ENCODE measurements at places on chromosomes 6 and 20.

GRCh38 chr6:38183856-38184584 is 364.5 kb downstream of the ZFAND3 start:
- DNase-seq: no peak
- H3K36me3 ChIP-seq: no peaks in the 10 kb centered on the region
- no peak overlapping the region for H3K27ac ChIP-seq
- H3K27me3 ChIP-seq: no peaks in the 10 kb centered on the region
- no peak overlapping the region for H3K4me3 ChIP-seq

DNA sequence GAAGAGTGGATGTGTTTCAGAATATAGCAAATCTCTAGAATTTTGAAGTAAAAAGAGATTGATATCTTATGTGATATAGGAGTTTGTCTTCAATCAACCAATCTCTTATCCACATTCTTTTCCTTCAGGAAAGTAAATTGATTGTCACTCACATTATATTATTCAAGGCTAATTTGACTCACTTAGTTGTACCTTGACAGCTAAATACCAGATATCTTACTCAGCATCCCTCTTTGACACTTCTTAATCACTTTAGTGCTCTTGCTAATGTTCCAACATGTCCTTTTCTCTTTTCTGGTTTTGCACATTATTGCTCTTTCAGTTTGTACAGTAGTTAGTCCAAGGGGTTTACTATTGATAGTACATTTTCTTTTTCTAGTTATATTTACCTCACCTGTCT is 286.9 kb upstream of the PTCHD4 start:
- H3K4me3 ChIP-seq: no peak overlapping the region
- DNase-seq: no peak
- no peaks in the 10 kb centered on the region for H3K27me3 ChIP-seq
- no peaks in the 10 kb centered on the region for H3K4me1 ChIP-seq
- no peaks in the 10 kb centered on the region for H3K36me3 ChIP-seq

GRCh38 chr6:119182875-119183274 is 104.4 kb upstream of the FAM184A start:
- no peak overlapping the region for H3K27ac ChIP-seq
- H3K4me3 ChIP-seq: no peak overlapping the region
- no peaks in the 10 kb centered on the region for H3K27me3 ChIP-seq
- H3K36me3 ChIP-seq: peaks cover 26% of the 10 kb centered on the region

DNA sequence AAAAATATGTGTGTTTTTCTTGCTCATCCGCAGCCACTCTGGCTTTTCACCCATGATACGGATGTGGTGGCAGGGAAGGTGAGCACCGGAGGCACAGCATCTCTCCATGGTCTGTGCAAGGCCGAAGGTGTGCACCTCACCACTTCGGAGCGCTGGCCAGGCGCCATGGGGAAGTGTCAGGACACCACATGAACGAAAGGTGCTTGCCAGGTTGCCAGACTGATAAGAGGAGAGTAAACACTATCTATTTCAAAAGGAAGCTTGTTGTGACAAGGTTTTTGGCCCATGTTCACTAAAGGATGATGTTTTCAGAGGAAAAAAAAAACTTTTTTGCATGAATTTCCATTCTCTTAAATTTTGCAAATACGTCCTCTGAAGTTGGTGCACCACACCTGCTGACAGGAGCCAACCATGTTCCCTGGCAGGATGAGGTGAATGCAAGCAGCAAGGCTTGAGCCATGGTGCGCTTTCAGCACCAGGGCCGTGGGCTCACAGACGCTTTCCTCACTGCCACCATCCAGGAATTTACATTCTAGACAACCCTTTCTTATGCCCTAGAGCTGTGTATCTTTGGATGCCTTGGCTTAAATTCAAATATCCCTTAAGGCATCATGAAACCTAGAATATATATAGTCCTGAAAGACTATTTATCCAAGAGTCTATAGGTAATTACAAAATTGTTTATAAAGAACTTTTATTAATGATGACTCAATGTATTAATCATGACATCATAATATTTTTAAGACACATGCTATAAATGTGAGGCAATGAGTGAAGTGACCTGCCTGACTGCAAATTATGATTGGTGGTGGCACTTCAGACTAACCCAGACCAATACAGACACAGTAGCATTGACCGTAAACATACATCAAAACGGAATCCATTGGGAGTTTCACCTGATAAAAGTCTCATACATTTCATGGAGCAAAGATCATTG is 234.5 kb downstream of the TFAP2A start:
- no peak overlapping the region for H3K4me3 ChIP-seq
- DNase-seq: no peak
- H3K27ac ChIP-seq: no peak overlapping the region
- no peaks in the 10 kb centered on the region for H3K4me1 ChIP-seq
- H3K27me3 ChIP-seq: no peaks in the 10 kb centered on the region

DNA sequence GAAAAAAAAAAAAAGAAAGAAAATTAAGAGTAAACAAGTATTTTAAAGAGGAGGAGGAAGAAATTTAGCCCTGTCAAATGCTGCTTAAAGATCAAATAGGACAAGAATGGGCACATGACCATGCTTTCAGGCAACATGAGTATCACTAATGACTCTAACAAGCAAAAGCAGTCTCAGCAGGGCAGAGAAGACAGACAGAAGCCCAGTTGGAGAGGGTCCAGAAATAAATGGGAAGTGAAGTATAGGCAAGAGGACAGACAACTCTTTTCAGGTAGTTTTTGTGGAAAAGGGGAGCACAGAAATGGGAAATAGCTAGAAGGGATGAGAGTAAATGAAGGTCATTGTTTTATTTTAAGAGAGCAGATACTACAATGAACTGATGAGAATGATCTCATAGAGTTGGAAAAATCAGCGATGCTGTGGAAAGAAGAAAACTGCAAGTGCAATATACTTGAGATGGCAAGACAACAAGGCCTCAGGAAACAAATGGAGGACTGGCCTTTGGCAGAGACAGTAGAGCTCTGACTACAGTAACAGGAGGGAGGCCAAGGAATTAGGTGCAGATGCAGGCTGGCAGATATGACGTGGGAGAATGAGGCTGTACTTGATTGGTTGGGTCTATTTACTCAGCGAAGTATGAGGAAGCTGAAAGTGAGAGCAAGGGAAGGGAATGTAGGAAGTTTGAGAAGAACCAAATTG is 40.3 kb downstream of the KIF6 start:
- no peak overlapping the region for H3K4me3 ChIP-seq
- no peak overlapping the region for H3K27ac ChIP-seq
- no peaks in the 10 kb centered on the region for H3K36me3 ChIP-seq
- peaks cover 2% of the 10 kb centered on the region for H3K27me3 ChIP-seq
- no peaks in the 10 kb centered on the region for H3K4me1 ChIP-seq
- DNase-seq: no peak

DNA sequence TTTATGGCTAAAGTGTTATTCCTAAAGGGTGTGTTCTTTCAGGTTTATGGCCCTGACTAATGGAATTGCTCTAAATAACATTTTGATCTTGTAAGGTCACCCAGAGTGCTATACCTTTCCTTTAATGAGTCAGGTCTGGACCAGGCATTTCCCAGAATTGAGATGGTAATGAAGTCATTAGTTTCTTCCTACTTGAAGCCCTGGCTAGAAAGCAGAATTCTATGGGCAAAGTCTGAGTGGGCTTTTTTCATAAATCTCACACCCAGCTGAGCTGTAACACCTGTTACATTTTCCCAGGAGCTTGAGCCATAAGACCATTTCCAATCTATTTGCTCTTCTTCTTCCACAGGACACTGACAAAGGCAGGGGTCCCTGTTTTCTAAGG is 122.0 kb upstream of the ID4 start:
- no peaks in the 10 kb centered on the region for H3K36me3 ChIP-seq
- no peaks in the 10 kb centered on the region for H3K27me3 ChIP-seq
- H3K4me3 ChIP-seq: no peak overlapping the region
- DNase-seq: no peak
- H3K27ac ChIP-seq: no peak overlapping the region

- no peaks in the 10 kb centered on the region for H3K4me1 ChIP-seq
- H3K27me3 ChIP-seq: no peaks in the 10 kb centered on the region
- no peak overlapping the region for H3K27ac ChIP-seq
- no peaks in the 10 kb centered on the region for H3K36me3 ChIP-seq
- no peak for DNase-seq
These were observed 597.9 kb downstream of the RNF144B start for GRCh38 chr6:18985061-18985460.

- no peak overlapping the region for H3K4me3 ChIP-seq
- no peak overlapping the region for H3K27ac ChIP-seq
- DNase-seq: no peak
- H3K27me3 ChIP-seq: no peaks in the 10 kb centered on the region
- H3K4me1 ChIP-seq: no peaks in the 10 kb centered on the region
These were observed 42.6 kb upstream of the SLA2 start for GRCh38 chr20:36688630-36689029.

DNA sequence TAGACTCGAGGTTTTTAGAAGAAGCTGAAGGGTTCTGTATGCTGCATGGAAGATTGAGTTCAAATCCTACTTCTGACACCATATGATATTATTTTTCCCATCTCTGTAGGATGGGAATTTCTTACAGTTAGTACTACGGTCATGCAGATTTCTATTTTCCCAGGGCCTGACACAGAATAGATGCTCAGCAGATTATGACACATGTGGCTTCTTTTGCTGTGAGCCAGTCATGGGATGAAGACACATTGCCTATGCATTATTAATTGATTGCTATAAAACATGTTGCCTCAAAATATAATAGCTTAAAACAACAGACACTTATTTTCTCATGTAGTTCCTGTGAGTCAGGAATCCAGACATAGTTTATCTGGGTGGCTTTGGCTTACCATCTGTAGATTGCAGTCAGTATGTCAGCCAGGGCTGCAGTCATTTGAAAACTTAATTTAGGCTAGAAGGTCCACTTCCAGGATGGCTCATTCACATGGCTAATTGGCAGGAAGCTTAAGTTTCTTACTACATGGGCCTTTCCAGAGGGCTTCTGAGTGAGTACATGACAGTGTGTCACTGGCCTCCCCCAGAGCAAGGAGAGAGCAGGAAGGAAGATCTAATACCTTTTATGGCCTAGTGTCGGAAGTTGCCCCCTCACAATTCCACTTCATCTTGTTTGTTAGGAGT is 29.5 kb downstream of the TOP1 start:
- H3K36me3 ChIP-seq: peaks cover 15% of the 10 kb centered on the region
- no peak overlapping the region for H3K4me3 ChIP-seq
- no peaks in the 10 kb centered on the region for H3K27me3 ChIP-seq

DNA sequence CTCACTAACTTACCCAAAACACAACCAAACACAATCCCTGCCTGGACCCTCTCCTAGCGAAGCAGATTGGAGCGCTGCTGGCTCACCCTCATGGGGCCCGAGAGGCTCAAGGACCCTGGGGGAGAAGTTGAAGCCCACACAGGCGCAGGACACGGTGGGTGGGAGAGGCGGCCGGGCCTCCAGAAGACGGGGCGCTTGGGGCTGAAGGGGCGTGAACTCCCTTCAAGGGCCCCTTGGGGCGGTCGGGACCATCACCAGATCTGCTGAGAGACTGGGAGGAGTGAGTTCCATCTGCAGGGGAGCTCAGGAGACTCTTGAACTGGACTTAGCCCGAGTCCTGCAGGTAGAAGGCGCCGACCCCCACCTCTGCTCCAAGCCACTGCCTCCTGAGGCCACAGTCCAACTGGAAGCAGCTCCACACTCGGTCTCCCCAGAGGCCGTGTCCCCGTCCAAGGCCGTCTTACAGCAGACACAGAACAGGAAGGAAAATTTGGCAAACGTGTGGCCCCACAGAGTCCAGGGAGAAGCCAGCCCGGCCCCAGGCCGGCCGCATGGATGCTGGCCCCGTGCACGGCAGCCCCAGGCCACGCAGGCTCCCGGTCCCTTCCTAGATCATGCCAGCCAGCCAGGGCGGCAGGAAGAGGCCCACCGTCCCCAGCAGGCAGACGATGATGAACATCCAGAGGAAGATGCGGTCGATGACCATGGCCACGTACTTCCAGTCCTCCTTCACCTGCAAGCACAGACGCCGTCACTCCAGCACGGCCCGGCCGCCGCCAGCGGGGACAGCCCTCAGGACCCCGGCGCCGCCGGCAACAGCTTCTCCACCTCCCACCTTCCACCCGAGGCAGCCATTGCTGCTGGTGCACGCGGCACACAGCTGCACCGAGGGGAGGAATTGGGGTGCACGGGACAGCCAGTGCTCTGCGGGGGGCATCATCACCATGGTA is 14.7 kb downstream of the CHRNA4 start:
- H3K4me1 ChIP-seq: no peaks in the 10 kb centered on the region
- no peak overlapping the region for H3K27ac ChIP-seq
- DNase-seq: no peak
- H3K4me3 ChIP-seq: no peak overlapping the region
- no peaks in the 10 kb centered on the region for H3K27me3 ChIP-seq

GRCh38 chr6:87183687-87184086 is 28.3 kb downstream of the ZNF292 start:
- no peaks in the 10 kb centered on the region for H3K27me3 ChIP-seq
- H3K36me3 ChIP-seq: peaks cover 13% of the 10 kb centered on the region
- no peak for DNase-seq
- peaks cover 11% of the 10 kb centered on the region for H3K4me1 ChIP-seq

DNA sequence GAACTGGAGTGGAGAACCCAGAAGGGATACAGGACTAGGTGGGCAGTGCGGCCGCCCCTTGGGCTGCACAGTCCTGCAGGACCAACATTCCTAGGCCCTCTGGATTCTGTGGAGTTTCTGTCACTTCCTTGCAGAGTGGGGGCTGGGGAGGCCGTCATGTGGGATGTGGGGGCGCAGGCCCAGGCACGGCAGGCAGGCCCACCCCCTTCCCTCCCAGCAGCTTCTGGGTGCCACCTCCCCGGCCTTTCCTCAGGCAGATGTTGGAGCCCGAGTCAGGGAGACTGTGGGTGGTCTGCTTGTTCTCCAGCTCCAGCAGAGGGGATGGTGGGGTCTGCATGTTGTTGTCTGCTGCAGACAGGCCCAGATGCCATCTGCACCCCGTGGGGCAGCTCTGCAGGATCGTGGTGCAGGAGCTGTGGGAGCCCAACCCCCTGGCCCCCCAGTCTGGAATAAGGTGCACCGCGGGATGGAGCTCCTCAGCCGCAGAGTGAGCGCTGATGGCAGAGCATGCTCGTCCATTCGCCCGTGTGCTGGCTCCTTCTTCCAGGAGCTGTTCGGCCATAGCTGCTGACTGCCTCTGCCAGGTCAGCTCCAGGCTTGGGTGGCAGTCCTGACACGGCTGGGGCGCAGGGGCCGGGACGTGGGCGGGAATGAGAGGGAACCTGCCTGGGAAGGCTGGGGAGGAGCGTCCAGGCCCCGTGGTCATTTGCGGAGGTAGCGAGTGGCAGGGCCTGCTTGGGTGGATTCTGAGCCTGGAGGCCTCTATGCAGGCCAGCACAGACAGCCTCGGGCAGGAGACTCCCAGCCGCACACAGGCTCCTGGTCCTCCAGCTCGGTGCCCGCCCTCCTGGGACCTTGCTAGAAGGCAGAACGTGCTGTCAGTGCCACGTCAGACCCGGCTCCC is 18.1 kb downstream of the SLC17A9 start:
- H3K4me1 ChIP-seq: peaks cover 15% of the 10 kb centered on the region
- no peak for DNase-seq
- no peak overlapping the region for H3K27ac ChIP-seq
- H3K36me3 ChIP-seq: no peaks in the 10 kb centered on the region

DNA sequence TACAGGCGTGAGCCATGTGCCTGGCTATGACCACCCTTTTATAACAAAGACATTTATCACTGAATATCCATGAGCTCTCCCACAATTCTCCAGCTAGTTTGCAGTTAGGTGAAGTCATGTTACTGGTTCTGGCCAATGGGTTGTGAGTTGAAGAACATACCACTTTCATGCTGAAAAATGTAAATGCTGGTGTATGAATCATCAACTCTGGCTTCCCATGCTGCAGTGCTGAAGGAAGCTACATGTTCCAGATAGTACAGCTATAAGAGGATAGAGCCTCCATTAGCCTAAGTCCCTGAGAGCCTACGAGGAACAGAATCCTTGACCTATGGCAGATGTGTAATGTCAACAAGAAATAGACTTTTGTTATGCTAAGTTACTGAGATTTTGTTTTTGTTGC is 180.4 kb downstream of the BTBD9 start:
- no peaks in the 10 kb centered on the region for H3K36me3 ChIP-seq
- H3K27ac ChIP-seq: no peak overlapping the region
- H3K27me3 ChIP-seq: no peaks in the 10 kb centered on the region
- H3K4me3 ChIP-seq: no peak overlapping the region
- DNase-seq: no peak
- no peaks in the 10 kb centered on the region for H3K4me1 ChIP-seq
